ENCODE measurements at places on chromosomes 3 and 15. TPM values are rescaled to one million over a fixed set of nuclear protein-coding genes. Genes with fewer than 3 reads are reported as not detected.

The TMEM40 gene
- not detected for polyA plus RNA-seq

GRCh38 chr3:101720851-101721840, 3.3 kb upstream of the CEP97 start:
- no peaks in the 10 kb centered on the region for H3K4me1 ChIP-seq
- no peaks in the 10 kb centered on the region for H3K36me3 ChIP-seq
- H3K4me3 ChIP-seq: no peak overlapping the region
- H3K27ac ChIP-seq: no peak overlapping the region
- peak; percentile 24 for DNase-seq
- no peaks in the 10 kb centered on the region for H3K27me3 ChIP-seq

- H3K4me1 ChIP-seq: peaks cover 2% of the 10 kb centered on the region
- H3K27me3 ChIP-seq: no peaks in the 10 kb centered on the region
- H3K27ac ChIP-seq: no peak overlapping the region
- no peak overlapping the region for H3K4me3 ChIP-seq
These were observed 1.7 kb upstream of the LYSMD2 start for GRCh38 chr15:51739061-51739712.

GRCh38 chr15:62190274-62190673, 25.2 kb upstream of the C2CD4B start:
- DNase-seq: no peak
- H3K36me3 ChIP-seq: no peaks in the 10 kb centered on the region
- no peaks in the 10 kb centered on the region for H3K4me1 ChIP-seq
- H3K4me3 ChIP-seq: no peak overlapping the region

The TM6SF1 gene
- 3.9 TPM for polyA plus RNA-seq

DNA sequence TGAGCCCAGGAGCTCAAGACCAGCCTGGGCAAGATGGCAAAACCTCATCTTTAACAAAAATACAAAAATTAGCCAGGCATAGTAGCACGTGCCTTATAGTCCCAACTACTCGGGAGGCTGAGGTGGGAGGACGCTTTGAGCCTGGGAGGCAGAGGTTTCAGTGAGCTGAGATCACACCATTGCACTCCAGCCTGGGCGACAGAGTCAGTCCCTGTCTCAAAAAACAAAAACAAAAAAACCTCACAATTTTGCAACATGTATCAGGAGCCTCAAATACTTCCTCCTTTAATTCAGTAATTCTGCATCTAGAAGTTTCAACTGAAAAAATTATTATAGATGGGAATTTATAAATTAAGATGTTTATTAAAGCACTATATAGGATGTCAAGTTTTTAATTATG, 1.1 kb downstream of the MRPL47 start:
- H3K36me3 ChIP-seq: peaks cover 2% of the 10 kb centered on the region
- H3K4me3 ChIP-seq: peak overlapping the region; percentile 95
- DNase-seq: no peak
- H3K27me3 ChIP-seq: no peaks in the 10 kb centered on the region
- peak overlapping the region; percentile 99 for H3K27ac ChIP-seq
- H3K4me1 ChIP-seq: no peaks in the 10 kb centered on the region

The SPTBN5 gene
- polyA plus RNA-seq: 0.21 TPM

The IGF2BP2 gene
- polyA plus RNA-seq: 7.1 TPM

The POLR2H gene
- polyA plus RNA-seq: 124 TPM

- H3K4me3 ChIP-seq: no peak overlapping the region
- H3K36me3 ChIP-seq: no peaks in the 10 kb centered on the region
These were observed 483.2 kb upstream of the FRG2C start for GRCh38 chr3:75180945-75181298.

DNA sequence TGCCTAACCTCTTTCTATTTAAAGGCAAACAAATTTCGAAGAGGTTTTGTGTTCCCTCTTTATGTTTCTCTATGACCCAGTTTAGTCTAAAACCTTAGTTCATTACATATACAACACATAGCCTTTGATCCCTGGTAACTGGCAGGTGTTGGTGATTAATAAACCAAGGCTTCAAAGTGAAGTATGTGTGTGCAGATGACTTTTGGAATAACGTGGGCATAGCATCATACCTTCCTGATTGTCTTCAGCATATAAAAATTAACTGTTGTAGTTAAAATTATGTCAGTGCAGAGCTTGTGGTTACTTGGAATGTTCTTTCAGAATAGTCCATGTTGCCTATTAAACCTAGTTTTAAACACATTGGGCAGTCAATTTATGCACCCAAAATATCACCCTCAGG, 608.3 kb downstream of the ROBO2 start:
- no peaks in the 10 kb centered on the region for H3K27me3 ChIP-seq
- DNase-seq: no peak
- H3K4me1 ChIP-seq: no peaks in the 10 kb centered on the region
- H3K27ac ChIP-seq: no peak overlapping the region
- H3K36me3 ChIP-seq: no peaks in the 10 kb centered on the region

The PPARG gene
- 37.2 TPM for polyA plus RNA-seq

DNA sequence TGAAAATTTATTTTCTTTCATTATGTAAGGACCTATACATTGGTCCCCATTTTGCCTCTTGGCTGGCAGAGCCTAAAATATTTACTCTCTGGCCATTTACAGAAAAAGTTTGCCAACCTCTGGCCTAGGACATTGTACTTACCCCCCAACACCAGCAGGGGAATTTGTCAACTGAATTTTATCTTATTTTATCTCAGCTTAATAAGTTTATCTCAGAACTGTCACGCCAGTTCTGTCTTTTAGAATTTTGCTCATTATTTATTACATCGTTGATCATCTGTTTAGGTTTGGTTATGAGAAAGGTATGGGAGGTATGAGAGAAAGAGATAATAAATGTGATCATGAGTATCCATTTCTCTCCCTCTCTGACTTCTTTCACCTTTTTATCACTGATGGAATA, 38.3 kb downstream of the CHD2 start:
- no peak overlapping the region for H3K4me3 ChIP-seq
- DNase-seq: no peak
- no peak overlapping the region for H3K27ac ChIP-seq
- no peaks in the 10 kb centered on the region for H3K4me1 ChIP-seq
- H3K27me3 ChIP-seq: no peaks in the 10 kb centered on the region

The MAPK6 gene
- polyA plus RNA-seq: 45.5 TPM

The CCR1 gene
- 0.99 TPM for polyA plus RNA-seq

The GNAT1 gene
- polyA plus RNA-seq: not detected

The TRMT10C gene
- 20.6 TPM for polyA plus RNA-seq

GRCh38 chr3:136617198-136617597, 135.0 kb downstream of the STAG1 start:
- no peak overlapping the region for H3K4me3 ChIP-seq
- no peaks in the 10 kb centered on the region for H3K4me1 ChIP-seq
- H3K27me3 ChIP-seq: no peaks in the 10 kb centered on the region
- H3K27ac ChIP-seq: no peak overlapping the region

DNA sequence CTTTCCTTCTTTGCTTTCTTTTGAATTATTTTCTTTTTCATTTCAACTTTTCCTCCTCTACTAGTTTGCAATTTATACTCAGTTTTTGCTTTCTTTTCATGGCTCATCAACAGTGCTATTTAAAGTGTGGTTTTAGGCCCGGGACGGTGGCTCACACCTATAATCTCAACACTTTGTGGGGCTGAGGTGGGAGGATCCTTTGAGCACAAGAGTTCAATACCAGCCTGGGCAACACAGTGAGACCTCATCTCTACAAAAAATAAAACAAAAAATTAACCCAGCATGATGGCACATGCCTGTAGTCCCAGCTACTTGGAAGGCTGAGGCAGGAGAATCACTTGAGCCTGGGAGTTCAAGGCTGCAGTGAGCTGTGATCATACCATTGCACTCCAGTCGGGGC, 20.4 kb upstream of the DENND4A start:
- H3K27me3 ChIP-seq: no peaks in the 10 kb centered on the region
- no peak overlapping the region for H3K27ac ChIP-seq
- H3K36me3 ChIP-seq: no peaks in the 10 kb centered on the region
- no peaks in the 10 kb centered on the region for H3K4me1 ChIP-seq

DNA sequence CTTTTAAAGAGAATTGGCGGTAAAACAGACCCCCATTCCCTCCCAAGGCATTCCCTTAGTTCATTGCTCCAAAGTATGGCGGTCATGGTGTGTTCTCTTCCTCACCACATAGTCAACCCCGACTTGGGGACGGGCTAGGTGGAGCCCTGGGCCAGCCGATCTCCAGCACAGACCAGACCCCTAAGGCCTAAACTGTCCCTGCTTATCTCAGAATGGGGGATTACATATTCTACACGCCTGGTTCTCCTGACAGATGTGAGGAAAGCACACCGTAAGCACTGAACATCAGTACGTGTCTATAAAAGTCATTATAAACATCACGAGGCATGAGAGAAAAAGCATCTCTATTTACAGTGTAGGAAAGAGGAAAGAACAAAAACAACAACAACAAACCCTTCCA, 244.5 kb upstream of the STT3B start:
- H3K4me3 ChIP-seq: no peak overlapping the region
- DNase-seq: no peak
- no peak overlapping the region for H3K27ac ChIP-seq
- H3K27me3 ChIP-seq: no peaks in the 10 kb centered on the region
- H3K4me1 ChIP-seq: no peaks in the 10 kb centered on the region

The PYDC2 gene
- not detected for polyA plus RNA-seq

Measured in fibroblast of lung (primary cell).